Hindlimb muscle (tissue), 1 donor: ENCODE measurements at places on chromosomes 11 and 22.

GRCh38 chr22:48205161-48205560 lies 1442.7 kb downstream of the TBC1D22A start:
- no peak for DNase-seq

DNA sequence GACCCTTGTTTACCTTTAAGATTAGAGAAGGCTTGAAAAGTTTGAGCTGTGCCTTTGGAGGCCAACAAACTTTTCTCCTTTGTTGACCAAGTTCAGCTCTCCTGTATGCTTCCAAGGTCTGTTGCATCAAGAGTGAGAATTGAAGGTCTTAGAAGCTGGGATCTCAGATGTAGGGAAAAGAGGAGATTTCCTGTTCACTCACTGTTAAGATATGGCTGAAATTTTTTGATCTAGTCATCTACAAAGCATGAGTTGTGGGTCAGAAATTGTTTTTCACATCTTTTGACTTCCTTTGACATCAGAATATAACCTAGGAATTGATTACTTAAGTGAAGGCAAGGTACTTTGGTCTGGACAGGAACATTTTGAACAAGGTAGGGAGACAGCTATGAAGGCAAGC lies 12.1 kb downstream of the OR51B4 start:
- no peak for DNase-seq

- DNase-seq: no peak
These were observed 344 bp downstream of the IFT27 start for GRCh38 chr22:36775586-36775963.

DNA sequence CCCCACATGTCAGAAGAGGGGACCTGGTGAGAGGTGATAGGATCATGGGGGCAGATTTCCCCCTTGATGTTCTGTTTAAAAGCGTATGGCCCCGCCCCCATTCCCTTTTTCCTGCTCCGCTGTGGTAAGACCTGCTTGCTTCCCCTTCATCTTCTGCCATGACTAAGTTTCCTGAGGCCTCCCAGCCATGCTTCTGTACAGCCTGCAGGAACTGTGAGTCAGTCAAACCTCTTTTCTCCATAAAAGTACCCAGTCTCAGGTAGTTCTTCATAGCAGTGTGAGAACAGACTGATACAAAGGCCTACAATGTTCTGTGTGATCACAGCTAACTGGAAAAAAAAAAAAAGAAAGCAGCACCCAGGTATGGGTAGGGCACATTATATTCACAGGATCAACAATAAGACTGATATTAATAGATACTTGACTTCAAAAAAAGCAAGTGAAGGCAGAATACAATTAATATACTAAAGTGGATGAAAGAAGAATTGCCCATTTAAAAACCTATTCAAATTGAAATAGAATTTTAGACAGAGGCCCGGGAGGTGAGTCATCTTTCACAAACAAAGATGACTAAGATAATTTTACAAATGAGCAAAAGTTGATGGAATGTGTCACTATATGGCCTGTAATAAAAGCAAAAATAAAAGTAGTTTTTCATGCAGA lies 1.7 kb upstream of the OR52K1 start:
- DNase-seq: no peak

GRCh38 chr11:86499723-86500129 lies 125.0 kb downstream of the CCDC81 start:
- no peak for DNase-seq

- DNase-seq: no peak
These were observed 1.5 kb downstream of the APOBEC3H start for GRCh38 chr22:39098576-39098975.

DNA sequence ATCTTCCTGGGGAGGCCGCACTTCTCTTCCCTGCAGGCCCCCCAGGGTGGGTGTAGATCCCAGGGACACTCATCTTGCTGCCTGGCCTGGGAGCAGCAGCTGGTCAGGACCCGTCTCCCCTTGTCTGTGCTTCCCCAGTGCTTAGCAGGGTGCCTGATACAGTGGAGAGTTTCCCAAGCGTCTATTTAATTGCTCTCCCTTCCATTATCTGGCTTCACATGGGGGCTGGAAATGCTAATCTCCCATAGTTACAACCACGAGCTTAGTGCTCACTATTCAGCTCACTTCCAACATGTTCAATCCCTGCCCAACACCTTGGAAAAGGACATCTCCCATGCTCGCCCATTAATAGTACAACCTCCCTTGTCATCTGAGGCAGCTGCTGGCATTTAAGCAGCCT lies 100.5 kb downstream of the DSCAML1 start:
- DNase-seq: no peak
